ENCODE measurements at places on chromosomes 4 and X.
A peak's percentile ranks its signal among the peaks of the same experiment; 100 is the strongest.

GRCh38 chr4:155887847-155888570 is 15.5 kb upstream of the TDO2 start:
- DNase-seq: no peak

GRCh38 chr4:133287396-133287795 is 138.3 kb downstream of the PCDH10 start:
- no peak for DNase-seq

GRCh38 chr4:11201256-11201655 is 227.4 kb downstream of the HS3ST1 start:
- no peak for DNase-seq

DNA sequence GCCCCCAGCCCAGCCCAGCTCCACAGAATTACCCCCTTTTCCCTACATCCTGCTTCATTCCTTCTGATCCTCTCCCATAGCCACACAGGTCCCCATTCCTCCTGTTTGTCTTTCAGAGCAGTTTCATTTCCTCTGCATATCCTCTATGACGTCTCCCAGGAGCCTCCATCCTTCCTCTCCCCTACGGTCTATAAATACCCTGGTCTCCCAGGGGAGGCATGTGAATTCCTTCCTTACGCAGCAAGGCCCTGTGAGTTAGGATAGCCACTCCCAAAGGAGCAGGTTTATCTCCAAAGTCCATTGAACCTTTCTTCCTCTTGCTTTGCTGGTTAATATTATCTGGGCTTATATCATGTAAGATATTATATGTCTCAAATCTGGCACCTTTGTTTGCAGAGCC is 8.4 kb upstream of the APLN start:
- no peak for DNase-seq

GRCh38 chr4:103032574-103032973 is 13.1 kb upstream of the SLC9B1 start:
- DNase-seq: peak; percentile 64

DNA sequence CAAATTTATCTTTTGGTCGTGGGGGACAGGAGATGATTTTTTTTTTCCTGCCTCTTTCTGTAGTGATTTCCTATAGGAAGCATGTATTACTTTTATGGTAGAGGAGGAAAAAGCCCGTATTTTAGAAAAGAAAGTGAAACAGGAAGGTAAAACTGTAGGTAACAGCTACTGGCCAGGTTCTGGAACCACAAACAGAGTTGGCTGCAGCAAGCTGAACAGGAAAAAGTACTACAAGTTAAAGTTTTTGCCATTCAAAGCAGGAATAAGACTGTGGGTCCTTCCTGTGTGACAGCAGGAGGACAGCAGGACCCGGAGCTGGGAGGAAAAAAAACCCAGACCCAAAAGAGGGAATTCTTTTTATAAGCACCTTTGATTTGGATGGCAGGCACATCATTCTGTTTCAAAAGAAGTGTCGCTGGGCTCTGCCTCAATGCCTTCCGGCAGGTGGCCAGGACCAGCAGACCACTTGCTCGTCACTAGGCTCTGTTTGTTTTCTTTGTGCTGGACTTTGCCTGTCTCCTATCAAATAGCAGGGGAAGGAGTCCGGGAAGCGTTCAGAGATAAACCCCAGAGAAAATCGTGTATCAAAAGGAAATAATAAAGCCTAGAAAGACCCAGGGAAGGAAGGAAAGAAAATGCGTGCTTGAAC is 277.9 kb downstream of the ADGRA3 start:
- DNase-seq: no peak

- no peak for DNase-seq
These were observed 58.4 kb downstream of the AMELX start for GRCh38 chrX:11351375-11352295.

DNA sequence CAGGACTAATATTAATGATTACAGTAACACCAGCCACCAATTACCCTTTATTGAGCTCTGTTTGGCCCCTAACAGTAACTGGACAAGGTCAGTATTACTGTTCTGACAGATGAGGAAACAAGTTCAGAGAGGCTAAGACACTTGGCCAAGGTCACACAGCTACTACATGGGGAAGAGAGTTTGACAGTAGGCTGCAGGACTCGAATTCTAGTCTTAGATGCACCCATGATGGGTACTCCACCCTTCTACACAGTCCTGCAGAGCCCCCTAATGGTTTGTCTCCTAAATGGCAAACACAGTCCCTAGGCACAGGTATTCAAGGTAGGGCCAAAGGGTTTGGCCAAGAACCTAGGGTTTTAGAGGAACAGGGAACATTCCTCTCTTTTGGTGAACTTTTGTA is 93.9 kb downstream of the NSUN7 start:
- DNase-seq: no peak

DNA sequence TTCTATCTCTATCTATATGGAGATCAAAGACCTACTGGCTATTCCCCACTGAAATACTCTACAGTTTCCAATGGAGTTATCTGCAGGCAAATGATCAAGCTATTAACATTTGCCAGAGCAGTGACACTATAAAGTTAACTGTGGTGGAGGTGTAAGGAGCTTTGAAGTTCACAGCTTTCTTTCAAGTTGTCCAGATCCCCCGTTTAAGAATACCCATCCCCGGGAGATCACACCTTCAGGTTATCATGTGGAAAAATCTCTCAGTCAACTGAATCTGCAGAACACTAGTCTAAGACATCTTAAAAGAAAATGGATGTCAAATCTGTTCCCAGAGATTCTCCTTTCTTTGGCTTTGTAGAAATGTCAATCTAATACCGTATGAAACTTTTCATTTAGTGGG is 80.1 kb downstream of the GPC3 start:
- no peak for DNase-seq

DNA sequence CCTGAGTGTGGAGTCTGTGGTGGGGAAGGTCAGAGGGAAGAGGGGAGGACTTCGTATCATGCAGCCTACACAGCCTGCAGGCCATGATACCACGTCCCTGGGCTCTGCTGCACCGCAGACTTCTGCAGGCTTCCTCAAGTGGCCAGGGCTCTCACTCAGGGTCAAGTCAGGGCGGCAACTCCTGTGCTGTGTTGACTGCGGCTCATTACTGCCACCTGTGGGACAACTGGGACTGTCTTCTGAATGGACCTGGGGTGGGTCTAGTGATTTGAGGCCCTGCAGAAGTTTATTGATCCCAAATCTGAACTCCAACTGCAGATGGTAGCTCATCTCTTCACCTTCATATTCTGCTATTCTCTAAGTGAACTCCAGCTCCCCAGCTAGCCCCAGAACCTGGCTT is 167.1 kb downstream of the NSUN7 start:
- DNase-seq: no peak

GRCh38 chr4:36024901-36025660 is 219.2 kb downstream of the ARAP2 start:
- no peak for DNase-seq

DNA sequence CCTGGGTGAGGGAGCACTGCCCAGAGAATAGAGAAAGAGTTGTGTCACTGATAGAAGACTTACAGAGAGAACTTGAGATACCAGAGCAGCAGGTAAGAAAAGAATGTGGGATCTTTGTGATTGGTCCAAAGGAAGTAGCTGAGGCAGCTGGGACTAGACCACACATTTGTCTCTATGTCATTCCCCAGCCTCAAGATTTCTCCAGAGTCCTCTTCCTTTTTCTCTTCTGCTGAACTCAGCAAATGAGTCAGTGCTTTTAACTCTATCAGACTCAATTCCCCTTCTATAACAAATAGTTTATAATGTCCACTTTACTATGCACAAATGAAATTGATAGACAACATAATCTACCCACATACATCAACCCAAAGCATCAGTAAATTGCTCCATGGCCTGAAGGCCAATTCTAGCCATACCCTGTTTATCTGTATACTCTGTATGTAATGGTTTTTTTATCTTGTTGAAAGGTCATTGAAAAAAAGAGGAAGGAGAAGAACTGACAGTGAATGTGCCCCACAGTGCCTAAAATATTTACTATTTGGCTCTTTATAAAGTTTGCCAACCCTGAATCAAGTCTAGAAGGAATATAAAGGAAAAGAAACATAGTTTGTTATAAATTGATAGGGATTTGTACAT is 38.2 kb downstream of the ETDC start:
- no peak for DNase-seq

DNA sequence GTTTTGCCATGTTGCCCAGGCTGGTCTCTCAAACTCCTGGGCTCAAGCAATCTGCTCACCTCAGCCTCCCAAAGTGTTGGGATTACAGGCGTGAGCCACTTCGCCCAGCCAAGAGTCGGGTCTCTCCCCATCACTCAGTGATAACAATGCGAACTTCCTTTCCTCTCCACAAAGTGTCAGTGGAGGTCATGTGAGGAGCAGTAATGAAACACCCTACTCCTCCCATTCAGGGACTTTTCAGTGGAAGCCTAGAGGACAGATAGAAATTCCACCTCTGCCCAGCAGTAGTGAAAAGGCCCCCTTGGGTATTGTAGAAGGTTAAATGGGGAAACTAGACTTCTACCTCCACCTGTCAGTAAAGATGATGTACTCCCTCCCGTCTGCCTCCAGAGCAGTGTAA is 141.9 kb upstream of the STK26 start:
- DNase-seq: no peak

GRCh38 chr4:185222598-185222997 is 13.2 kb downstream of the SNX25 start:
- DNase-seq: no peak
